ENCODE measurements at places on chromosomes 11 and 22.

- DNase-seq: peak; percentile 72
Observed at GRCh38 chr22:24402460-24403192, 24.8 kb upstream of the ADORA2A start.

- no peak for DNase-seq
Observed at GRCh38 chr22:44200855-44201550, 20.3 kb downstream of the PARVG start.

DNA sequence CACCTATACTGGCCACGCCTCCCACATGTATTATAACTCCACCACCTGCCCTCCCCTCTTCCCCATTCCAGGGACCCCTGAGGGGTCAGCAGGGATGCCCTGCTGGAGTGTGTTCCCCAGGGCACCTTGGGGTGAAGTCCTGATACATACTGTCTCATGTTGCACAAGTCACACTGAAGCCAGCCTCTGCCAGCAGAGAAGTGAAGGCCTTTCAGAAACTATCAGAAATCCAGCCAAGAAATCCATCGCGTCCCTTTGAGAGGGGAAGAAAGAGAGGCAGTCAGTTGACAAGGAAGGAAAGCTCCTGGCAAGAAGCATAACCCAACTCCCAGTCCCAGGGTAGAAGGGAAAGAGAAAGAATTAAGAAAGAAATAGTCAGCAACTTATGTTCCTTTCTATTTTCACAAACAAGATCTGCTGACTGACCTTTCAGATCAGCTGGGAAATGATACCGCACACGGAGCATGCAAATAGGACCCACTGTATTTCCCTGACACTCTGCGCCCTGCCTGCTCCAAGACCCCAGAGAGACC, 45.2 kb downstream of the SC5D start:
- no peak for DNase-seq

- no peak for DNase-seq
Observed at GRCh38 chr22:47094861-47095330, 332.4 kb downstream of the TBC1D22A start.

DNA sequence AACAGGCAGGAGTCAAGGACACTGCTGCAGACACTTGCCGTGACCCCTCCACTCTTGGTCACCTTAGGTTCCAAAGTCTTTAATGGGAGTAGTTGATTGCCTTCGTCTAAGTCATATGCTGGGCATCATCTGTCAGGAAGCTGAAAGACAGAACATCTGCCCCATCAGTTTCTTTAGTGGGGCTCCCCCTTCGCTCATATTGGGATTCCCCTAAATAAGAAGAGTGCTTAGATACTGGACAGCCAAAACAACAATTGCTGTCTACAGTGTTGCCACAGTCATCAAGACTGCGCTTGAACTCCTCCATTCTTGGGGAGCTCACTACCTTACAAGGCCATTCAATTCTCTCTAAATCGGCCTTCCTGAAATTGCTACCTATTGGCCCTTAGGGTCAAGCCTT, 58.5 kb downstream of the UBASH3B start:
- no peak for DNase-seq

GRCh38 chr22:45329530-45329936, 19.8 kb downstream of the FAM118A start:
- peak; percentile 93 for DNase-seq

DNA sequence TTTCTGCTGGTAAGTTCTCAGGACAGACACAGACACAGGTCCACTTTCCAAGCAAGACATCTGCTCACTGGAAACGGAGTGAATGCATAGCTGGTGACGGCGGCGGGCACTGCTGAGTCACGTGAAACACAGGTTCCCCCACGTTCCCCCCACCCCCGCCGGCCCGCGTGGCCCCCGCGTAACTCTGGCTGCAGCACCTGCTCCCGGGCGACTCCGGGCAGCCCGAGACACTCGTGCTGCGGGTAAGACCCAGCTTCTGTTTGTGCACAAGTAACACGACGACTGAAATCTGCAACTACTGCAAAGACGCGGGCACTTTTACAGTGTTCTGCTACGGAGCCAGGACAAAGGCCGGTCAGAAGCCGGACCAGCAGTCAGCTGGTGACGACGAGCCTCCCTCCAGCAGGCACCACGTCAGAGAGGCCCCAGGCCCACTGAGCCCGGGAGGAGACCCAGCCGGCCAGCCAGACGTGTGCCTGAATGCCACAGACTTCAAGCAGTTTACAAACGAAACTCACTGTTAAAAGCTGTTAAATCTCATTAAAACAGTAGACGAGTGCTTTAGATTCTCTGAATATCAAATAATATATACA, 12.9 kb upstream of the ARFGAP3 start:
- DNase-seq: no peak

DNA sequence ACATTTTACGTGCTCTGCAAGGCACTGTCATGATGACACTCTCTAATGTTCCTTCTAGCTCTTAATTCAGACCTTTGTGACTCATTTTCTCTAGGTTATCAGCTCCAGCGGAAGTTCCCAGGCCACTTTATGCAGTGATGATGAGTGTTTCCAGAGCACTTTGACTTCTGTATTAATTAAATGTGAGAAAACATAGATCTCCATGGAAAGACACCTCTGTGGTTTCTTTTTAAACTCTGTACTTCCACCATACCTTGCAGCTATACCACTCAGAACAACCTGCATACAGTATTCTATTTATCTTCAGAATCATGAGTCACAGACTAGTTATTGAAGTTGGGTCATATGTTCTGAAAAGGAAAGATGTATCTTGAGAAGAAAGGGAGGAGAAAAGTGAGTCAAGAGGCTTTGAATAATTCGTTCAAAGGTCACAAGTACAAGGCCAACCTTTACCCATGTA, 175.6 kb upstream of the TENM4 start:
- DNase-seq: no peak

GRCh38 chr11:8192016-8192895, 23.4 kb upstream of the RIC3 start:
- peak; percentile 24 for DNase-seq

DNA sequence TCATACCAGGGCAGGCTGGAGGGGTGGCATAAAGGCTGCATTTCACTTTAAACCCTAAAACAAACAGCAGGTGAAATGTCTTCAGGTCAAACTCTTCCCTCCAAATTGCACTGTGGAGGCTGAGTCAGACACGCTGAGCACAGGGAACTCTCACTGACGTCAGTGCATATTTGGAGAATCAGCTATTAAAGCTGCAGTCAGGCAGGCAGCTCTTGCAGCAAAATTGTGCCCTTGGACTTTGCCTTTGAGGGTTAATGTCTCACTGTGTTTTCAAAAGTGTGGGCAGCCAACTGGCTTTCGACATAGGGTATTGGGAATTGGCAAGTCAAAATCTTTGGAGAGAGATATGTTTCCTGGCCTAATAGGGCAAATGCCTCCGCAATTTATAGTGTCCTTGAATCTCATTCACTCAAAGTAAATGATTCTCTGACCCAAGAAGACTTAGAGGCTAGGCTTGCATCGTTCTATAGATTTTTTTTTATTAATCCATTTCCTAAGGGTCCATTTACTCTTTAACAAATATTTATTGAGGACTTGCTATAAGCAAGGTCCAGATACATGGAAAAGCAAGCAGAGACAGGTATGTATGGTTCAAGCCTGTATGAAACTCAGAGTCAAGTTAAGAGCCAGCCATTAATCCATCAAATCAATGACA, 27.7 kb upstream of the SMCO4 start:
- no peak for DNase-seq

DNA sequence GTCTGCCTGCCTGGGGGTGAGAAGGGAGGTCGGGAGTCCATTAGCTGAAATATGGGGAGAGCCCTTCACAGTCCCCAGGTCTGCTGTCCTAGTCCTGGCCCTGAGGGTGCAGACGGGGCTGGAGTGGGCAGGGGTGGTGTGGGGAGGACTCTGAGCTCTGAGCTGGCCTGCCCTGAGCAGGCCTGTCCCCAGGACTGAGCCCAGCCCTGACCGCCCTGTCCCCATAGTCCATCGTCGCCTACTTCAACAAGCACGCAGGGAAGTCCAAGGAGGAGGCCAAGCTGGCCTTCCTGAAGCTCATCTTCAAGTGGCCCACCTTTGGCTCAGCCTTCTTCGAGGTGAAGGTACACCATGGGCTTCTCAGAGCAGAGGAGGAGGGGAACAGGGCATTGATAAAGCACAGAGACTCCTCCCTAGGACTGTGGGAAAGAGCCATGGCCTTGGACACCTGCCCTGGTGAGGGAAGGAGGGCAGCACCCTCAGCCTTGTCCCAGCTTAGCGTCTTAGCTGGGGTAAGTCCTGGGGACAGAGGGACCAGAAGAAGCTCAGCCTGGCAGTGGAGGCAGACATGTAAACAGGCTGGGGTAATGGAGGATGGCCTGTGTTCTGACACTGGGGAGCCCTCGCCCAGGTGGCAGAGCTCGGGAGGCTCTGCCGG, 83.7 kb downstream of the MYO7A start:
- no peak for DNase-seq

DNA sequence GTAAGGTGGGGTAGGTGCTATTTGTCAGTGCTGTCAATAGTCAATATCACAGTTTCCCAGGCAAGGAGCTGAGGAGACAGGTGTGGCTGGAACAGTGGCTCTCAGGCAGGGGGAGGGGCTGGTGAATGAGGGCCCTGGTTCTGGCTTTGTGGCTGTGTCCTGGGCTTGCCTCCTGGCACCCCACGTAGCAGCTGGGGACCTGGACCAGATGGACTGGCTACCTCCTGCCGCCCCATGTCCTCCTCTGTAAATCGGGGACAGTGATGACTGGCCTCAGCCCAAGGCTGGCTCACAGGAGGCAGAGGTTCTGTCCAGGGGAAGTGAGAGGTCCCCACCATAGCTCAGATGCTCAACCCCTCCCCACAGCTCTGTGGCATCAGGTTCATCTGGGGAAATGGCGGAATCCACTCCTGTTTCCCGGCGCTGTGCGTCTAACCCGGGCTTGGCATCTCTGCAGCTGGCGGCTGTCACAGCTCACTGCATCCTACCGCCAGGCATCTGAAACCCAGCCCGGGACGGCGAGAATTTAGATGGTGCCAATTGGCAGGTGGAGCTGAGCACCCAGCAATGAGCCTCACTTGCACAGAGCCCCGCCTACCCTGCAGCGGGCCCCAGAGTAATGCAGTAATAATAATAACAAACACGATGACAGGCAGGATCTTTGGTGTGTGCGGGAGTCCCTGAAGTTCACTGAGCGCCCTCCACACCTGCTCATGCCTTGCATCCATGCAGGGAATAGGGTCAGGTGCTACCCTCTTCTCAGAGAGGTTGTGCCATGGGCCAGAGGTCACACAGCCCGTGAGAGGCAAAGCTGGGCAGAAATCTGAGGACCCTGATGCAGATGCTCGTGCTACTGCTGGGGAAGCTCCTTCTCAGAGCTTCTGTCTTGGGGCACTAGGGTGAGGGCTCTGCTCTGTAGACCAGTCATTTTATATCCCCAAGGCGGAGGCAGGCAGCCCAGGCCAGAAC, 27.8 kb upstream of the SHISAL1 start:
- DNase-seq: peak; percentile 41

DNA sequence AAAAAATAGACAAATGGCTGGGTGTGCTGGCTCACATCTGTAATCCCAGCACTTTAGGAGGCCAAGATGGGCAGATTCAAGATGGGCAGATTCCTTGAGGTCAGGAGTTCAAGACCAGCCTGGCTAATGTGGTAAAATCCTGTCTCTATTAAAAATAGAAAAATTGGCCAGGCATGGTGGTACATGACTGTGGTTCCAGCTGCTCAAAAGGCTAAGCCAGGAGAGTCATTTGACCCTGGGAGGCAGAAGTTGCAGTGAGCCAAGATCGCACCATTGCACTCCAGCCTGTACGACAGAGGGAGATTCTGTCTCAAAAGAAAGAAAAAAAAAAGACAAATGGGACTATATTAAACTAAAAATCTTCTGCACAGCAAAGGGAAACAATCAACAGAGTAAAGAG, 55.4 kb downstream of the USP35 start:
- DNase-seq: no peak

GRCh38 chr22:26461188-26461810, 22.3 kb downstream of the HPS4 start:
- peak; percentile 19 for DNase-seq

DNA sequence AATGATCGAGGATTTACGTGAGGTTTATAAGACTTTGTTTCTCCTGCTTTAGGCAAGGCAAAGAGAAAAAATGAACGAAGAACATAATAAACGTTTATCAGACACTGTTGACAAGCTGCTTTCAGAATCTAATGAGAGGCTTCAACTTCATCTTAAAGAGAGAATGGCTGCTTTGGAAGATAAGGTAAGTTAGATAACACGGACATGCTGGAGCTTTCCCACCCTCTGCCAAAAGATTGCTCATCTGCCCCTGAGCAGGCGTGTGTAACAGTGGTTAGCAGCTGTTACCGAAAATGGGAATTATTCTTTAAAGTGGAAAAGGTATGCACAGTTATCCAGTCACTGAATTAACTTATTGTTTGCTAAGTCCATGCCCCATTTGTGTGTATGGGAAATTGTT, 62.8 kb upstream of the CTTN start:
- no peak for DNase-seq

- no peak for DNase-seq
Observed at GRCh38 chr11:46246521-46246920, 30.9 kb upstream of the CREB3L1 start.

DNA sequence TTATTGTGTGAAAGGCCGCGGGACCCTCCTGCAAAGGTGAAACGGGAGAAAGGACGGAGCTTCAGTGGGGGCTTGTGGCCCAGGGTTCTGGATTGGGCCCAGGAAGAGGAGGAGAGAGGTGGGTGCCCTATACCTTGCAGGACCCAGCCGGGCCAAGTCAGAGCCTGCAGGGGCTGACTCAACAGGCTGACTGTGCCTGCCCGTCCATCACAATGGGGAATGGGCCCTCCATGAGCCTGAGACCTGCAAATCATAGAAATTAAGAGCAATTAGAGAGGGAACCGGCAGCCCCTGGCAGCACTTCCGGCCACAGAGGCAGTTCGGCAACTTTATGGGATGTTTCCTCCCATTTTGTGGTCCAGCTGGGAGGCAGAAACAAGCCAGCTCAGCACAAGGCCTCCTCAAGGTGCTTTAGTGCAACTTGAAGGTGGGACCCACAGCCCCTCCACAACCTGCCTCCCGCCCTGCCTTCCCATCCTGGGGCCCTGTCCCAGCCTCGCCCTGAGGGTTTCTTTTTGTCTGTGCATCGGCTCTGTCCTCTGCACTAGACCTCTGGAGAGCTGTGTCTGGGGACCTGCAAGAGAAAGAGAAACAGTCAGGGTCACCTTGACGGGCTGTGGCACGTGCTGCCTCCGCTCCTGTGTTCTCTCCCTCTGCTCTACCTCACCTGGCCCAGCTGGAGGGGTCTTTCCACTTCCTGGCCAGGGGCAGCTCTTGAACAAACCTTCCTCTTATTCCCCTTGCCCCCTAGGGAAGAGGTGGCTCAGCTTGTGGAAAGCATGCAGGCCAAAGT, 19.1 kb upstream of the NECTIN1 start:
- no peak for DNase-seq

- DNase-seq: no peak
Observed at GRCh38 chr22:49774499-49775151, 53.0 kb downstream of the BRD1 start.

All from NCI-H2029 (cell line).